ENCODE measurements at places on chromosomes 1 and 21.

GRCh38 chr1:172754609-172755008, 95.7 kb downstream of the FASLG start:
- DNase-seq = no peak

- DNase-seq = no peak
These were observed 118.3 kb downstream of the TGFB2 start for GRCh38 chr1:218463194-218464156.

- no peak for DNase-seq
These were observed 30.8 kb downstream of the DUSP10 start for GRCh38 chr1:221711063-221711577.

GRCh38 chr1:178723546-178723945, 1.5 kb upstream of the RALGPS2 start:
- DNase-seq = no peak

DNA sequence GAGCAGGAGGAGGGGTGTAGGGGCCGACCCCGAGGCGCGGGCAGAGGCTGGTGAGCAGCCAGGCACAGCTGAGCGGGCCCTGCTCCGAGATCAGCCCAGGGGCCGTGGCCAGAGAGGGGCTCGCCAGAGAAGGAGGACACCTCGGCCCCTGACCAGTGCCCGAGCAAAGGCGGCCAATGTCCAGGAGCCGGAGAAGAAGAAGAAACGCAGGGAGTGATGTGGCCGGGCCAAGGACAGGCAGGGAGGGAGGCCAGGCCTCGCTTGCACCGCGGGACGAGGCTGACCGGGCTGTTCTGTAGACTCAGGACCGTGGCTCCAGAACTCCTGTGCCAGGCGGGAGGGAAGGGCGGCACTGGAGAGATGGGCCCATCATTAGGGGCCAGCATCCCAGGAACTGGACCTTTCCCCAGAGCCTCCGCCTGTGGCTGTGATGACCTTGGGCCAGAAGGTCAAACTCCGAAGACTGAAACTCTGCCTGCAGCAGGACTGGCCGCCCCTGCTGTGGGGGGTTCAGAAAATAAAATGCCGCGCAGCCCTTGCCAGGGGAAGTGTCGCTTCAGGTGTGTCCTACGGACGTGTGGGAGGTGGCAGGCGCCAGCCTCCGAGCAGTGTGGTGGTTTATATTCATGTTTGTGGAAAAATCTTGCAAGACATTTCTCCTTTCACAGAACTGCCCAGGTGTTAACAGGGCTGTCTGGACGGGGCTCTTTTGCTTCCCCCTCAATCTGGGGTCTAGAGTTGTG, 14.4 kb downstream of the RRP1 start:
- no peak for DNase-seq

DNA sequence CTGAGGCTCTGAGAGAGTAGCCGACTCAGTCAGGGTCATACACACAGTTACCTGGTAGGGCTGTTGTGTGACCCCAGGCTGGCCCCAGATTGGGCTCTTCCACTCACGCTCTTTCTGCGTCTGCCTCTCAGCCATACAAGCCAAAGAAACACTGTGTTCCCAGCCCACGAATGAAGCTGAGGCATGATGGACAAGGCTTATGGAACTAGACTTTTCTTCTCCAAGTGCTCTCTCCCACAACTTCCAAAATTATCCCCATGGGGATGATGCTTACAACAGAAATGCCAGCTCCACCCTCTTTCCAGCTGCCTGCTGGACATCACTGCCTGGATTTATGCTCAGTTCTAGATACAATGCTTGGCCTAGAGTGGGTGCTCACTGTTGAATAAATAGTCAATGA, 102.8 kb upstream of the JUN start:
- DNase-seq = no peak

- no peak for DNase-seq
These were observed 134.0 kb downstream of the HIVEP3 start for GRCh38 chr1:41784531-41785274.

GRCh38 chr1:50129201-50129600, 20.5 kb downstream of the ELAVL4 start:
- DNase-seq = no peak

- DNase-seq = no peak
These were observed 109.0 kb downstream of the TMEM53 start for GRCh38 chr1:44565259-44565750.

DNA sequence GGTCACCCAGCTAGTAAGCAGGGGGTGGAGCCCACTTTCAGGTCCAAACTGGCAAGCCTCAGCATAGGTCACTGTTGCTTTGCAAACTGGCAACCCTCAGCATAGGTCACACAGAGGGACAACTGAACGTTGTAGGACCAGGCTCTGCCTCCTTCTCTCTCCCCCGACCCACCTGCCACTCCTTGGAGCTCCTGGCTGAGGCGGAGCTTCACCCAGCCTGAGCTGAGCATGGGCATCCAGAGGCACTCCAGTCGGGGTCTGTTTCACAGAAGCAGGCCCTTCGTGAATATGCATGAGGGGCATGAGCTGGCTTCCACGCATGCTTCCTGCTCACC, 24.2 kb downstream of the CAPZB start:
- DNase-seq = no peak

- DNase-seq = no peak
These were observed 32.3 kb downstream of the SYF2 start for GRCh38 chr1:25199819-25200620.

DNA sequence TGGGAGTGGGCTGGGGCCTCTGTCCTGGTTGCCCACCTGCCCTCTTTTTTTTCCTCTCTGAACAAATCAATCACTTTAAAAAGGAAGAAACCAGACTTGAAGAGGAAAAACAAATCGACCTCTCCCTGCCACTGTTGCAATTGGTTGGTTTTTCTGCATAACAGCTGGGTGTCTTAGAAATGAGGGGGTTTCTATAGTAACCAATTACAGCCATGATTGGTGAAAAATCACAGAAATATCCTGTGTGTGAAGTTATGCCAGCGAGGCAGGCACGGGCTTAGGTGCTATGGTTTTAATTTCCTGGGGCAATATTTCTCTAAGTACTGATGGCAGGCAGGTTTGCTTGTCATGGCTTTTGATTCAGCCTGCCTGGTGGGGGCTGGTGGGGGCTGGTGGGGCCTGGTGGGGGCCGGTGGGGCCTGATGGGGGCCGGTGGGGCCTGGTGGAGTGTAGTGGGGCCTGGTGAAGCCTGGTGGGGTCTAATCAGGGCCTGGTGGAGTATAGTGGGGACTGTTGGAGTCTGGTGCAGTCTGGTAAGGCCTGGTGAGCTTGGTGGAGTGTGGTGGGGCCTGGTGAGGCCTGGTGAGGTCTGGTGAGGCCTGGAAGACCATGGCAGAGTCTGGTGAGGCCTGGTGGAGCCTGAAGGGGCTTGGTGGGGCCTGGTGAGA, 54.6 kb downstream of the AJAP1 start:
- no peak for DNase-seq

DNA sequence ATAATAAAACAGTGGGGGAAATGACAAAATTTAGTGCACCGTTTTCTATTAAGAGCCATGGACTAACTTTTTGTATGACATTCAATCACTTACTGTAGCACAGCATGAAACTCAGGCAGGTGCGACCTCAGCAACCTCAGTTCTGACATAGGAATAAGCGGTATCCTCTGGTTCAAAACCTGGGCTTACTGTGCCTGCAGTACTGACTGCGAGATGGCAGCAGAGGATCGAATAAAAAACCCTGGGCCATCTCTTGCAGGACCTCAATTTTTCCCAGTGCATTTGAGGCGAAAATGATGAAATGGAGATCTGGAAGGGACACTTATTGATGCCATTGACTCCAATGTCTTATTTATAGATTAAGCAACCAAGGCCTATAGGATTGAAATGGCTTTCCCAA, 214.7 kb downstream of the ADGRL2 start:
- no peak for DNase-seq

- no peak for DNase-seq
These were observed 11.6 kb downstream of the GPX7 start for GRCh38 chr1:52613636-52614373.

DNA sequence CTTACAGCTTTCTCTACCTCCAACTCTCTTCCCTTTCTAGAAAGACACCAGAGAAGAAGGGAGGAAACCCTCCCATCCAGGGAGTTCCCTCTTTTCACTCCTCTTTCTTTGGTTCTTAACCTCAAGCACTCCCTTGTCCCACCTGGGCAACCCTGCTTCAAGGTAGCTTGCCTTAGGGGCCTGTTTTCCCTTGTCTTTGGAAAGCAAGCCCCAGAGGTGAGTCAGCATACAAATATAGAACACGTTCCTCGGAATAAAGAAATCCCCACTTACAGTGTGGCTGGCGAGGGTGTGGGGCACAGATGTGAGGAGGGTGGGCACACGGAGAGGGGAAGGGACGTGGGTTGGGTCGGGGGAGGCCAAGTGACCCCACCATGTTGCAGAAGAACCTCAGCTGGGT, 26.1 kb upstream of the KCNE2 start:
- no peak for DNase-seq

DNA sequence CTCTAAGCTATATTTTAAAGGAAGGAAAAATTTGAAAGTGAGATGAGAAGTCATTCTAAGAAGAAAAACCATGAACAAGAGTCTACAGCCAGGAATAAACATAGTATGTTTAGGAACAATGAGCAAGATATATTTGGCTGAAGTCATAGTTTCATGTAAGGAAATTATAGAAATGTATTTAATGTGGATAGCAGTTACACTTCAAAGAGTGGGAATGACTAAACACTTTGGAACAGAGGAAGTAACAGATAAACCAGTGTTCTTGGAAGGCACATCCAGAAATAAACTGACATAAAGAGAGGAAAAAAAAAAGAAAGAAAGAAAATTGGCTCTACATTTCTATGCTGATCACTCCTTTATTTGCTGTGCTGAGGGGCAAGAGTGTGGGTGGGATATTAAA, 18.0 kb downstream of the C8A start:
- DNase-seq = no peak

- no peak for DNase-seq
These were observed 69.6 kb downstream of the KCNJ15 start for GRCh38 chr21:38326429-38326828.

Data from stimulated activated CD8-positive, alpha-beta memory T cell treated with anti-CD3 and anti-CD28 coated beads, Interleukin-7, amount 100 ng/mL, for 4 hours (primary cell).